ENCODE measurements at places on chromosomes 2 and 18.

DNA sequence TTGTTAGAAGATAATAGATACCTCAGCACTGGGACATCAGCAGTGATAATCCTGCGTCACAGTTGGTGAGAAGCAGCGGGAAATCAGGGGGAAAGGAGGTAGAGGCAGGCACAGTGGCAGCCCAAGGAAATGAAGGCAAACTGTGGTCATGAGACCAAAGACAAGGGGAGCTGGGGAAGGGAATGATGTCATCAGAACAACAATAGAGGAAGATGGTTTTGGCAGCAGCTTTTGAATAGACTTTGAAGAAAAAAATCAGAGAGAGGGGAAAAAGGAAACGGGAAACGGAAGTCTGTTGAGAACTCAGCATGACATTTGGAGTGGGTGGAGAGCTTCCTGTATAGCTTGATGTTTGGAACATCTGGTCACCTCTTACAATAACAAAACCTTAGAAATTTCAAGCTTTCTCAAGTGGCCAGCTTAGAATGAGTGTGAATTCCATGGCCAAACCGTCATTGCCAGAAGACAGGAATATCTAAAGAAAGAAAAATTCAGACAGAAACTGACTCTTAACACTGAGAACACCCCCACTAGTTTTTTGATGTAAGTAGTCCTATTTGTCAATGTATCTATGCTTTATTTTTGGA is 18.4 kb upstream of the YES1 start:
- DNase-seq = no peak

GRCh38 chr2:149192427-149192826 is 138.0 kb upstream of the LYPD6 start:
- no peak for DNase-seq

DNA sequence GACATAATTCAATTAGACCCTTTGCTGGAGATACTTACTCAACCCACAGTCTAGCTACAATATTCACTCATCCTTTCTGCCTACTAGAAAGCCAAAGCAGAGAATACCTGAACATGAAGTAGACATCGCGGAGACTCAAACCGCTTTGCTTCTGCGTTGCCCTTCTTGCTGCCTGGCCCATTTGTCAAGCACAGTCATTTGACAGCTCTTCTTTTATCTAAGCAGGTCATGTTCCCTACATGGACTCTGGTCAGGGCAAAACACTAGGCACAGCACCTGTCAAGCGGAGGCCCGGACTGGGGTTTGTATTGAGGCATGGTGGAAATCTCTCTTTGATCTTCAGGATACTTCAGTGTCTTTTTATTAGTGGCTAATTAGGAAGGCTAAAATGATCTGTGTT is 89.7 kb downstream of the FARSB start:
- no peak for DNase-seq

DNA sequence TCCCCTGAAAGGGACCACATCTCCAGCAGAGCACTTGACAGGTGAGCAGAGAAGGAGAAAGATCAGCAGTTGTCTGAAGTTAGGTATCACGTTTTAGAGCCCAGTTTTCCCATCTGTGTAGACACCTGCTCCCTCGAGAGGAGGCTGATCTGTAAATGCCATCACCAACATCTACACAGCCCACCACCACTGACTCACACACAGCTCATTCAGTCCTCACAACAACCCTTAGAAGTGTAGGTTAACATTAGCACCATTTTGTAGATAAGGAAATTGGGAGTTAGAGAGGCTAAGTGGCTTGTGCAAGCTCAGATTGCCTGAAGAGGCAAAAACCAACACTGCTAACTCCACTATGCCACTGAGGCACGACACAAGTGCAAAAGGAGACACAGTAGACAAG is 37.2 kb upstream of the STAT1 start:
- DNase-seq = no peak

GRCh38 chr2:233849607-233850271 is 4.6 kb downstream of the HJURP start:
- no peak for DNase-seq

DNA sequence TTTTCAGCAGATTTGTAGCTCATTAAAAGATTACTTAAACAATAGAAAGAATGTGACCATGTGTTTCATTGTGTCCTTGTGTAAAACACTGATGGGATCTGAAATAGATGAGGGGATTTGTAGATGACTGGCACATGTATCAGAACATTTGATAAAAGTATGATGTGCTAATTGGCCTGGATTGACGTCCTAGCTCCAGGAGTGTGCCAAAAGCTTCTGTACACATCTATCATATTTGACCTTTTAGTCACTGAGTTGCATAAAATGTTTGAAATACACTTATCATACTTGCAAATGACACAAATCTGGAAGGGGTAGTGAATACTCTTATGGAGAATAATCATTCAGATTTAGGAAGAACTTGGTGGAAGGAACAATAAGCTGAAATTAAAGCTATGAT is 778.5 kb downstream of the ERBB4 start:
- no peak for DNase-seq

- DNase-seq = no peak
Observed at GRCh38 chr2:28395334-28396061, 2.8 kb downstream of the FOSL2 start.
